ENCODE measurements at places on chromosomes 2 and 18.

DNA sequence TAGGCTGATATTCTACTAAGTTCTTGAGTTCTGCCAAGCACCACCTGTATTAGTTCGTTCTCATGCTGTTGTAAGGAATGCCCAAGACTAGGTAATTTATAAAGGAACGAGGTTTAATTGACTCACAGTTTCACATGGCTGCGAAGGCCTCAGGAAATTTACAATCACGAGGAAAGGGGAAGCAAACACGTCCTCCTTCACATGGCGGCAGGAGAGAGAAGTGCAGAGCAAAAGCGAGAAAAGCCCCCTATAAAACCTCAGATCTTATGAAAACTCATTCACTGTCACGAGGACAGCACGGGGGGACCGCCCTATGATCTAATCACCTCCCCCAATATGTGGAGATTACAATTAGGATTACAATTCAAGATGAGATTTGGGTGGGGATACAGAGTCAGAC is 47.7 kb upstream of the YWHAQ start:
- H3K36me3 ChIP-seq: no peaks in the 10 kb centered on the region
- DNase-seq: no peak
- H3K27me3 ChIP-seq: no peaks in the 10 kb centered on the region

DNA sequence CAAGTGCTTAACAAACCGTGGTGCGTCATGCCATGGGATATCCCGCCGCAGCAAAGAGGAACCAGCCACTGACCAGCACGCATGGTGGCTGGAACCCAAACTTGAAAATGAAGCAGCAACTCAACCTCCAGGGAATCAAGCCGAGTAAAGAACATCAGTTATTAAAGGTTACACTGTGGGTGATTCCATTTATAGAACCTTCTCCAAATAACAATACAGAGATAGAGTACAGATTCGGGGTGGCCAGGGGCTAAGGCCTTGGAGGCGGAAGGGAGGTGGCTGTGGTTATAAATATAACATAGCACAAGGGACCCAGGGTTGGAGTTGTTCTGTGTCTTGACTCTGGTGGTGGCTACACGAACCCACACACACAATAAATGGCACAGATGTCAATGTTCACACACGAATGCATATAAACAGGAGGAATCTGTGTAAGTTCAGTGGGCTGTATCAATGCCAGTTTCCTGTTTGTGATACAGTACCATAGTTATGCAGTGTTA is 123.1 kb downstream of the EIPR1 start:
- H3K36me3 ChIP-seq: peaks cover 15% of the 10 kb centered on the region
- H3K4me1 ChIP-seq: no peaks in the 10 kb centered on the region
- no peak for DNase-seq
- no peaks in the 10 kb centered on the region for H3K27me3 ChIP-seq

- no peaks in the 10 kb centered on the region for H3K27me3 ChIP-seq
- no peak for DNase-seq
- H3K36me3 ChIP-seq: no peaks in the 10 kb centered on the region
- H3K4me3 ChIP-seq: no peak overlapping the region
These were observed 581 bp downstream of the CAPN14 start for GRCh38 chr2:31216734-31217133.

DNA sequence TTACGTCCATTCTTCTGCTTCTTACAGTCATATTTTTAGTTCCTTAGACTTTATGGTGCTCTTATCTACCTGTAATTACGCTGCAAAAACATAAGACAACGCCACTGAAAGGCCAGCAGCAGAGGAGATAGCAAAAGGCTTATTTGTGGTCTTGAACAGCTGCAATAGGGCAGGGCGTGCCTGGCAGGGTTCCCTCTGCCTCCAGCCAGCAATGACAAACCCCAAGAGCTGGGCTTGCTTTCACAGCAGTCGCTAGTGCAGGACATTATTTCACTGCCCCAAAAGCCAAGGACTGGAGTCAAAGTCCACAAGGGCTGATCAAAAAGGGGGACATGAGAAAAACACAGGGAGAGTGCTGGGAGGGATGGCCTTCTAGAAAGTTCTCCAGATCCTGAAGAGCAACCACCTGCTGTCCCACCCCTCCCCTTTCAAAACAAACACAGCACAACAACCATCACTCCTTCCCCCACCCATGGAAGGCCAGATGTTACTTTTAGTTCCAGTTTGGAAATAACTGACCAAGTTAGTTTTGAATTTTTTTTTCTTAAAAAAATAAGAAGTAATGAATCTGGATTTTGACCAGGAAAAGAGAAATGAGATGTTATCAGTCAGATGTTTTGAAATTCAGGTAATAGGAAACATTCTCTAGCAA is 127.8 kb downstream of the RBMS1 start:
- no peak overlapping the region for H3K4me3 ChIP-seq
- no peak overlapping the region for H3K27ac ChIP-seq
- peaks cover 7% of the 10 kb centered on the region for H3K4me1 ChIP-seq
- no peaks in the 10 kb centered on the region for H3K36me3 ChIP-seq
- H3K27me3 ChIP-seq: no peaks in the 10 kb centered on the region

DNA sequence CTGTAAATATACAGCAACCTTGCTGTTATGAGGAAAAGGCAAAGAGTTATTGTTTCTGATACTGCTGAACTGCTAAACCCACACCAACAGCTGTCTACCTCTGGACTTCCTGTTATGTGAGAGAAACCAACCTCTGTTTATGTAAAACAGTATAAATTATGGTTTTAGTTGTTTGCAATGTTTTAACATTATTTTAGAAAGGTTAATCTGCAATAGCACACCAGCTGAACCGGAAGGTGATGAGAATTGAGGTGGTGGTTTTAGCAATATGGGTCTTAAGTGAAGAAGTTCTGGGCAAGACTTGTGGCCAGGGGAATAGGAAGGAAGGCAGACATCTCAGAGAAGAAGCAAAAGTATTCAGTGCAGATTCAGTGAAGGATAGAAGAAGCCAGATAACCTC is 237.8 kb downstream of the PLCL1 start:
- no peak for DNase-seq
- no peak overlapping the region for H3K27ac ChIP-seq
- no peaks in the 10 kb centered on the region for H3K27me3 ChIP-seq
- H3K4me3 ChIP-seq: no peak overlapping the region
- no peaks in the 10 kb centered on the region for H3K4me1 ChIP-seq

DNA sequence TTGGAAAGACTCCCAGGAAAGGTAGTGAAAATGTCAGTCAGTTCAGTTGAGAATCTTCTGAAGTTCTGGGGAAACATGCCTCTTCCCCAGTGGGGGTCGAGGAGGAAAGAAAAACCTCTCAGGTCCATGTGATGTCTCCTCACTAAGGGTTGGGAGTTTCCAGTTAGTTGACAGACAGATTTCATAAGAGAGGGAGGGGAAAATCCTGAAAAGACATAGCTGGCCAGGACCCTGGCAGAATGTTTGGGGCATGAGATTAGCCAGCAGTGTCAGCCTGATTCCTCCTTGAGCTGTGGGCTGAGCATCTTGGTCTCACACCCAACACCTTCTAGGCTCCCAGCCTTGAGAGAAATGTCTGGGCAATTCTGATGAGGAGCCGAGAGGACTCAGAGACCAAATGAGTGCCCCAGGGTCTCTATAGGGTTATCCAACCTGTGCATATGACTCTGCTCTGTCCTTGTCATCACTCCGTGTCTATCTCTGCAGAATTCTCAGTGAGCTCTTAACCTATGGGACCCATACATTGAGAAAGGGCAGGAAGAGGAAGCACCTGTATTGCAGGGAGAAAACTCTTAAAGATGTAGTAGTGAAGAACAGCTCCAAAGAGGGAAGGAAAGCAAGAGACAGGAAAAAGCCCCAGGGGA is 13.9 kb downstream of the BMP10 start:
- H3K4me3 ChIP-seq: no peak overlapping the region
- H3K27ac ChIP-seq: no peak overlapping the region
- H3K27me3 ChIP-seq: no peaks in the 10 kb centered on the region
- no peak for DNase-seq
- H3K4me1 ChIP-seq: peaks cover 19% of the 10 kb centered on the region

DNA sequence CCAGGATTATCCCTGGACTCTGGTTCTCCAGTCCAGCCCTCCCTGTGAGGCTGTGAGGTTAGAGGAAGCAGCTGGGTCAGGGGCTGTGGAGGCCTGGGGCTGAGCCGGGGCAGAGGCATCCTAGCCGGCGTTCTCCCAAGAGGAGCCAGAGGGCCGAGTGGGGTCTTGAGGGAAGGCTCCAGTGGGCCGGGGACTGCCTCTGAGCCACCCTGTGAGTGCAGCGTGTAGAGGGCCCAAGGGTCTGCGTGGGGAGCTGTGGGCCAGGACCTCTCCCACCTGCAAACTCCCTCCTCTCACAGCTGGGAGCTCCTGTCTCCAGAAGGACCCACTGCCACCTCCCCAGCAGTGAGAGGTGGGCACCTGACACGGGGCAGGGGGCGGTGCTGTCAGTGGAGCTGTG is 41.0 kb downstream of the GLI2 start:
- H3K27me3 ChIP-seq: no peaks in the 10 kb centered on the region
- no peak overlapping the region for H3K27ac ChIP-seq
- H3K4me1 ChIP-seq: no peaks in the 10 kb centered on the region
- no peak for DNase-seq
- no peaks in the 10 kb centered on the region for H3K36me3 ChIP-seq

- peaks cover 37% of the 10 kb centered on the region for H3K36me3 ChIP-seq
- H3K27ac ChIP-seq: no peak overlapping the region
- H3K4me1 ChIP-seq: peaks cover 24% of the 10 kb centered on the region
- no peak for DNase-seq
- peak overlapping the region; percentile 25 for H3K4me3 ChIP-seq
- H3K27me3 ChIP-seq: no peaks in the 10 kb centered on the region
These were observed 4.8 kb downstream of the ITGA4 start for GRCh38 chr2:181462033-181462432.

- no peak for DNase-seq
- H3K36me3 ChIP-seq: no peaks in the 10 kb centered on the region
- no peak overlapping the region for H3K27ac ChIP-seq
- H3K4me3 ChIP-seq: no peak overlapping the region
- no peaks in the 10 kb centered on the region for H3K27me3 ChIP-seq
These were observed 152.3 kb downstream of the PRPF40A start for GRCh38 chr2:152564754-152565551.

DNA sequence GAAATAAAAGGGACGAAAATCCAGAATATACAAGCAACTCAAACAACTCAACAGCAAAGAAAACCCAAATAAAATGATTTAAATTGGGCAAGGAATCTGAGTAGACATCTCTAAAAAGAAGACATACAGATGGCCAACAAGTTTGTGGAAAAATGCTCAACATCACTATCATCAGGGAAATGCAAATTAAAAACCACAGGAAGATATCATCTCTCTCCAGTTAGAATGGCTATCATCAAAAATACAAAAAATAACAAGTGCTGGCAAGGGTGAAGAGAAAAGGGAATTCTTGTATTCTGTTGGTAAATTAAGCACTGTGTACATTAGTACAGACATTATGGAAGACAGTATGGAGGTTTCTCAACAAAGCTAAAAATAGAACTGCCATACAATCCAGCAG is 80.0 kb downstream of the RAB31 start:
- H3K4me1 ChIP-seq: peaks cover under 1% of the 10 kb centered on the region

- no peaks in the 10 kb centered on the region for H3K4me1 ChIP-seq
- no peak overlapping the region for H3K27ac ChIP-seq
- no peak overlapping the region for H3K4me3 ChIP-seq
- peaks cover 16% of the 10 kb centered on the region for H3K27me3 ChIP-seq
- no peak for DNase-seq
These were observed 47.8 kb upstream of the MAPRE3 start for GRCh38 chr2:26922405-26923188.

- H3K4me1 ChIP-seq: no peaks in the 10 kb centered on the region
- H3K4me3 ChIP-seq: no peak overlapping the region
- peaks cover 56% of the 10 kb centered on the region for H3K36me3 ChIP-seq
- no peak for DNase-seq
These were observed 87.4 kb downstream of the FAM210A start for GRCh38 chr18:13638719-13639595.

- no peaks in the 10 kb centered on the region for H3K36me3 ChIP-seq
- no peak for DNase-seq
- H3K27ac ChIP-seq: no peak overlapping the region
- peaks cover 14% of the 10 kb centered on the region for H3K4me1 ChIP-seq
These were observed 4.4 kb downstream of the MAP4K3 start for GRCh38 chr2:39432701-39433100.

DNA sequence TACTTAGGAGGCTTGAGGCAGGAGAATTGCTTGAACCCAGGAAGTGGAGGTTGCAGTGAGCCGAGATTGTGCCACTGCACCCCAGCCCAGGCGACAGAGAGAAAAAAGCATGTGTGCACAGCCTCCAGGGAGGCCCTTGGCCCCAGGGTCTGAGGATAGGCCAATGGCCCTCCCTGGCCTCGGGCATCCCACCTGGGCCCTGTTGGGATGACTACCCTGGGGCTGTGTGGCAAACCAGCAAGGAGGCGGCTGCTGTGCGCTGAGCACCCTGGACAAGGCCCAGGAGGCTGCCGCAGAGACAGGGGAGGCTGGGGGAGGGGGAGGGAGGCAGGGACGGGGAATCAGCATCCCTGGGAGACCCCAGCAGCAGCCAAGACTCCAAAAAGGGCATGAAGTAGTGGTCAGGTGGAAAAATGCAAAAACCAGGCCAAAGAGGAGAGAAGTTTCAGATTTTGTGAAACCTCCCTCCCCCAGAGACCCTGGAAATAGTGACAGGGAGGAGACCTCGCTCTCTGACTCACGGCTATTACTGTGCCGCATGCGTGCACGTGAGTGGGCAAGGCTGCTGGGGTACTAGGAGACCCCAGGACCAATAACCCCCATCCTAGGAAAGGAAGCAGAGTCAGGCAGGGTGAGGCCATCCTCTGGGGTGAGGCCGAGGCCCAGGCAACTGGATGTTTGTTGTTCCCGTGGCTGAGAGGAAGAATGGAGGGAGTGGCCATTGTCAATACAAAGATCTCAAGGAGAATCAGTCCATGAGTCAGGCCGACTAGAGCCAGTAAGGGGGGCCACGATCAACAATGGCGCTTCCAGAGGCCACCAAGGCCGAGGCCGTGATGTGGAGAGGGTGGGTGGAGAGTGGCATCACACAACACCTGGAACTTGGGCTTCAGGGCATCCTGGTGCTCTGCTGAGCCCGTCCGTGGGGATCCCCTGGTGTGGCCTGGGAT is 16.0 kb upstream of the B3GNT7 start:
- H3K27ac ChIP-seq: no peak overlapping the region
- H3K4me1 ChIP-seq: no peaks in the 10 kb centered on the region
- H3K36me3 ChIP-seq: no peaks in the 10 kb centered on the region
- no peaks in the 10 kb centered on the region for H3K27me3 ChIP-seq

GRCh38 chr18:61350578-61350977 is 17.3 kb downstream of the CDH20 start:
- H3K36me3 ChIP-seq: no peaks in the 10 kb centered on the region
- H3K27me3 ChIP-seq: no peaks in the 10 kb centered on the region
- no peak overlapping the region for H3K27ac ChIP-seq
- no peaks in the 10 kb centered on the region for H3K4me1 ChIP-seq

GRCh38 chr2:98654699-98655495 is 46.5 kb downstream of the UNC50 start:
- peaks cover 13% of the 10 kb centered on the region for H3K36me3 ChIP-seq
- DNase-seq: peak; percentile 73
- peaks cover 13% of the 10 kb centered on the region for H3K4me1 ChIP-seq
- H3K4me3 ChIP-seq: no peak overlapping the region
- no peaks in the 10 kb centered on the region for H3K27me3 ChIP-seq

DNA sequence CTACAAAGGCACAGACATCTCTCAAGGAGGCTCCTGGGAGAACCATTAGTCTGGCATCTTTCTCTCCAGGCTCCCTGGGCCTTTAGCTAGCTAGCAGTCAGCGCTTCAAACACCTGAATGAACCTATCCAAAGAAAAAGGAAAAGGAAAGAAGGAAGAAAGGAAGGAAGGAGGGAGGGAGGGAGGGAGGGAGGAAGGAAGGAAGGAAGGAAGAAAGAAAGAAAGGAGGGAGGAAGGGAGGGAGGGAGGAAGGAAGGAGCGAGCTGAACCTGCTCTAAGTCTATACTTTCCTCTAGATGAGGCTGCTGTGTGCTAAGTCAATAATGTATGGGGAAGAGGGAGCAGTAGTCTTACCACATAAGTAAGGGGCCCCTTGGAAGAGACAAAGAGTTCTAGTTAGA is 5.1 kb upstream of the BCL11A start:
- H3K4me1 ChIP-seq: peaks cover 8% of the 10 kb centered on the region
- no peak overlapping the region for H3K4me3 ChIP-seq
- H3K27me3 ChIP-seq: no peaks in the 10 kb centered on the region
- no peak for DNase-seq
- no peaks in the 10 kb centered on the region for H3K36me3 ChIP-seq
